ENCODE measurements at places on chromosomes 7 and 10.
A peak's percentile ranks its signal among the peaks of the same experiment; 100 is the strongest.

- no peak for DNase-seq
Observed at GRCh38 chr7:445563-446288, 73.9 kb downstream of the PDGFA start.

DNA sequence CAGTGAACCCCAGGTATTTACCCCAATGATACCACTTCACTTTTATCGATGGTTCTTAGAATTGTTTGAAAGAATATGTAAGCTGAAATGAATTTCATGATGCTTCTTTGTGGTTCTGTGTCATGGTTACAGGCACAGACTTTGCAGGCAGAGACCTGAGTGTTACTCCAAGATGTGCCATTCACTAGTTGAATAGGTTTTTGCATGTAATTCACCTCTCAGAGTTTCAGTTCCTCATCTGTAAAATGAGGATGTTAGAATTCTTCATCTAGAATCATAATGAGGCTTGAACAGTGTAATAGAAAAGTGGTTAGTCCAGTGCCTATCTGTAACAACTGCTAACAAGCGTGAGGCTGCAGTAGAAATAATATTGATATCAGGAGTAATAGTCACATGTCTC is 54.6 kb downstream of the VSTM2A start:
- DNase-seq = no peak

DNA sequence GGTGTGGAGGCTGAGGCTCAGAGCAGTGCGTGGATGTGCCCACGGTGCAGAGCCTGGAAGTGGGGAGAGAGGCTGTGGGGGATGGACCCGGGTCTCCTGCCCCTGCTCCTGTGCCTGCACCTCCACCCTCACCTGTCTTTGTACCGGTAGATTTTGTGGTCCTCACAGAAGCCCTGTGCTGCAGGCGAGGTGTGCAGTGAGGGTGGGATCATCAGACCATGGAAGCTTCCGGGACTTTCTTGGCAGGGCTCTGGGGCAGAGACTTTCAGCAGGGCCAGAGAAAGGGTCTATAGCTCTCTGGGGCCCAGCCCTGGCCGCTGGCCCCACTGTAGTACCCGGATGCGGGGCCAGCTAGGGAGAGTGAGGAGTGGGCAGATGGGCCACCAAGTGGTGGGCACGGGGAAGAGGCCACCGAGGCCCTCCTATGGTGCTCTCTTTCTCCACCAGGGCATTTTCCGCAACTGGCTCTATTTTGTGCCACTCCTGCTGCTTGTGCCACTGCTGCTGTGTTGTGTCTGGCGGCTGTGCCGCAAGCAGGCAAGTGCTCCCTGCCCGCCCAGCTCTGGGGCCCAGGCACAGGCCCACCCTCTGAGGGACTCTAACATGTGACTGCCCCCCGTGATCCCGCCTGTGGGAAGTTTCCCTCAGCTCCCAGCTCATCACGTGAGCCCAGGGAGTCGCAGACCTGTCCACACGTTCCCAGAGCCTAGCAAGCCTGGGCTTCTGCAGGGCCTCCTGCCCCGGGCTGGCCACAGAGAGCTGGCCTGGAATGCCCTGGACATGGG is 22.1 kb downstream of the ANTXRL start:
- no peak for DNase-seq

GRCh38 chr7:12436896-12437535 is 33.4 kb upstream of the VWDE start:
- DNase-seq = peak; percentile 2

DNA sequence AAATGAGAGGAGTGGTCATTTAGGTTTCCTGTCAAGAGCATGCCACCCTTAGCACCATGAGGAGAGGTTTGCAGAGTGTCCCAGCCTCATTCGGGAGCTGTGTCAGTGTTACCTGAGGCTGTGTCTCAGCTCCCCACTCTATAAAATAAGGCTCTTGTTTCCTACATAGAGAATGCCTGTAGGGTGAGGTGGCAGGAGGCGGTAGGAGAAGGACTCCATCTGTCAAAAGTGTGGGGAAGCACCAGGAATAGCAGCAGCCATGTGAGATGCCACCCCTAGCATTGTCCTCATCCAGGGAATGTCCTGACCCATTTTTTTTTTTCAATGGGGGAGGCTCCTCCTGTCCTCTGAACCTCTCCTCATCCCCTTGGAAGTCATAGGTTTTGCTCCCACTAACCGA is 451.2 kb downstream of the PLXNA4 start:
- no peak for DNase-seq

- no peak for DNase-seq
Observed at GRCh38 chr10:57979491-57979890, 288.2 kb downstream of the IPMK start.

- DNase-seq = no peak
Observed at GRCh38 chr7:103093429-103093828, 18.5 kb downstream of the ARMC10 start.

DNA sequence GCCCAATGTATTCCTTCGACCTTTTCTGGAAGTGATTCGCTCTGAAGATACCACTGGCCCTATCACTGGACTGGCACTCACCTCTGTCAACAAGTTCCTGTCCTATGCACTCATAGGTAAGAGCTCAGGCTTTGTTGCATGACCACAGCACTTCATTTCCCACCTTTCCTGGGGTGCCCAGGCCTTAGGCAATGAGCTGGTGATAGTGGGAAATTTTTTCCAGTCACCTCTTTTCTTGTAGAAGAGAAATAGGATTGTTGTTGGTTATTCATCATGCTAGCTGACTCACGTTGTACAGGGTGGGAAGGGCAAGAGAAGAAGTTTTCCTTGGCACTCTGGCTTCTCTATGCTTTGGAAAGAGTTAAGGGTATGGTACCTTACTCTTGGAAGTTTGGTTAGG is 51.4 kb upstream of the NFKB2 start:
- no peak for DNase-seq

DNA sequence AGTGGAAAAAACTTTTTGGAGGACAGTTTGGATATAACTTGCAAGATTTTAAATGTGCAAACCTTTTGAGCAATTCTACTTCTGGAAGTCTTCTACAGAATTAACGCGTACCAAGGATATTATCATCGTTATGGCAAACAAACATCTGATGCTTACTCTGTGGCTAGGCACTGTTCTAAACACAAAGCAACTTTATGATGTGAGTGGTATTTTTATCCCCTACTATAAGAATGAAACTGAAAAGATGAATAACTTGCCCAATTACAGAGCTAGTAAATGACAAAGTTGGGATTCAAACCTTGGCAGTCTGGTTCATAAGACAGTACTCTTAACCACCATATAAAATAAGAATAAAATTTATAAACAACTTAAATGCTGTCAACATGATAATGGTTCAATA is 15.8 kb downstream of the ASZ1 start:
- no peak for DNase-seq

Data from amygdala (tissue), 56 donors.